ENCODE measurements at places on chromosomes 6 and 20.

- DNase-seq, result no peak
Observed at GRCh38 chr6:76072562-76072961, at the start of gene IMPG1. TSS of gene IMPG1 (minus strand) at chr6:76072662. CDS start at chr6:76072488, 174 bp downstream.

DNA sequence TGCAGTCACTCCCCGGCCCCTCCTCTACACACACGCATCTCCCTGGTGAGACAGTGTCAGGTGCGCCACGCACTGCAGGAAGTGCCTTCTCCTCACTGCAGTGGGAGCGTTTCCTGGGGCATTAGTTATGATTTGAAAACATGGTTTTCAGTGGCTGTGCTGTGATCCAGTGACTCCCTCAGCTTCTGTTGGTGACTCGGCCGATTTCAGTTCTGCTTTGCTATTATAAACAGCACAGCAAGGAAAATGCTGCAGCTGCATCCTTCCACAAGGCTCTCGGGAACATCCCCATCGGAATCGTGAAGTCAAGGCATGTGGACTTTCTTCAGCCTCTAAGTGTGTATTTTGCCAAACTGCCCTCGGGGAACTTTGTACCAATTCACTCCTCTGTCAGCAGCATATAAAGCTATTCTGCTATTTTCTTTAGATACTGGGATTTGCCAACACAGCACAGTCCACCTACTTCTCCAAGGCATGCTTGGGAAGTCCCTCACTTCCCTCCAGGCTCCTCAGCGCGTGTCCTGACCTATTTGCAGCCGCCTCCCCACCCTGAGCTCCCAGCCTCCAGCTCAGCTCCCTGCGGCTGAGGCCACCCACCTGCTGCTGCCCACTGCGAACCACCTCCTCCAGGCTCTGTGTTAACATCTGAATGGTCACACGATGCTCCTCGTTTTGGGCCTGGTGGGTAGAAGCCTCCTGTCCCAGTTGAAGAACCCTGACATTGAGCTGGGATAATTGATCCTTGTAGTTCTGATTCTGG is 54.5 kb downstream of the GINS1 start:
- no peak for DNase-seq

GRCh38 chr20:61925555-61926252 is 140.0 kb downstream of the TAF4 start:
- DNase-seq, result no peak

- DNase-seq, result no peak
Observed at GRCh38 chr20:44743080-44743701, 2.5 kb upstream of the KCNK15 start.

- no peak for DNase-seq
Observed at GRCh38 chr20:38196592-38196991, 31.5 kb upstream of the TGM2 start.

GRCh38 chr20:1758765-1759164 is 101.2 kb upstream of the SIRPG start:
- no peak for DNase-seq

DNA sequence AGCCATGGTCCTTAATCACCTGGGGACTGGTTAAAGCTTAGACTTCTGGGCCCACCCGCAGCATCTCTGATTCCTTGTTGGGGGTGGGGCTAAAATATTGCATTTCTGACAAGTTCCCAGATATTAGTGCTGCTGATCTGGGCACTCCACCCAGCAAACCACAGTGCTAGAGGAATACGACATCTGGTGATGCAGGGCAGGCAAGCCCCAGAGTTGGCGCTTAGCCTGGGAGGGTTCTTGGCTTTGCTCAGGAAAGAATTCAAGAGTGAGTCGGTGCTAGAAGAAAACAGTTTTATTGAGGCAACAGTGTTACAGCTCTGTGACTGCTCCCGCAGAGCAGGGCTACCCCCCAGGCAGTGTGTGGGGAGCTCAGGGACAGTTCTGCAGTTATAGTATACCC is 210.7 kb downstream of the TFAP2C start:
- no peak for DNase-seq

DNA sequence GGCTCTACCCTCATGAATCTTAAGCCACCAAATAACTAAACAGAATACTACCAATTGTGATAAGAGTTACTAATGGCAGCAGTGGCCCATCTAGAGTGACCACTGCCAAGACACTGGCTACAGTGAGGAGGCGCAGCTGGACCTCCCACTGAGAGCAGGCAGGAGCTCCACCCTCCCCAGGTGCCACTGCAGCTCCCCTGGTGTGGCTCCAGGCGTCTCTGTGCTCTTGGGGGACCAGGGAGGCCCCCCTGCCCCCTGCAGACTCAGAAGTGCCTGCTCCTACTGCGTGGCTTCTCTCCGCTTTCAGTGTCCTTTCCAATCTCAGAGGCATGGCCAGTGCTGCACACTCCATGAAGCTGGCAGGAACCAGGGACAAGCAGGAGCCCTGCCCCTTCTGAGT is 23.4 kb downstream of the MC3R start:
- no peak for DNase-seq

DNA sequence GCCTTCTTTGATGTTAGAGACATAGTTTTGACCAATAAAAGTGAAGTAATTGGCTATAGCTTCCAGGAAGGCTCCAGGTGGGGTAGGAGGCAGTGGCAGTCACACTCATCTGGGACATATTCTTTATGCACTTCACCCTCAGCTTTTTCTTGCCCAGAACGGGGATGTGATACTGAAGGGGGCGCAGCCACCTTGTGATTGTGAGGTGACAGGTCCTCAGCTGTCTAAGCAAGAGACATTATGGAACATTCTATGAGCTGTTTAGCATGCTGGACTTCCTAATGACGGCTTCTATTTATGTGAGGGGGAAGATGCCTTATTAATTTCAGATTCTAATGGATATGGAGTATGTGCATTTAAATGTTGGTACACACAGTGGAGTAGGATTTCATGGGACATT is 151.3 kb upstream of the ZFP64 start:
- no peak for DNase-seq

DNA sequence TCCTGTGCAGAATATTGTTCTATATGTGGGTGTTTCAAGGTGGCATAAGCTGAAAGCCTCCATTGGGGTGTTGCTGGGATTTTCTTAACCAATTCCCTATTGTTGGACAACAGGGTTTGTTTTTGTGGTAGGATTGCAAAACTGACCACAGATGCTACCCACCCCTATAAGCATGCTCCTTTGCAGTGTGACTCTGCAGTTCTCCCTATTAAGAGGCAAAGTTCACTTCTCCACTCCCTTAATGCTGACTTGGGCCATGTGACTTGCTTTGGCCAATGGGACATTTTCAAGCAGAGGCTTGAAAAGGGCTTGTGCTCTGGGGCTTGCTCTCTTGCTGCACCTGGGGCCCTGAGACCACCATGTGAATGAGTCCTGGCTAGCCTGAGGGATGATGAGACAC is 8.5 kb upstream of the ANGPT4 start:
- no peak for DNase-seq

All from NCI-H1436 treated with DMSO at 0.1 percent for 48 hours (cell line).